Pancreas (tissue), 10 donors: ENCODE measurements at places on chromosomes 3 and 15. TPM values are rescaled to one million over a fixed set of nuclear protein-coding genes. Genes with fewer than 3 reads are reported as not detected.

GRCh38 chr3:182190056-182190455 is 478.3 kb downstream of the SOX2 start:
- no peak for DNase-seq
- H3K27ac ChIP-seq: no peak overlapping the region
- no peaks in the 10 kb centered on the region for H3K36me3 ChIP-seq
- H3K4me1 ChIP-seq: no peaks in the 10 kb centered on the region
- H3K27me3 ChIP-seq: no peaks in the 10 kb centered on the region

GRCh38 chr3:101509811-101510210 is 3.2 kb downstream of the SENP7 start:
- no peaks in the 10 kb centered on the region for H3K36me3 ChIP-seq
- DNase-seq: no peak
- no peaks in the 10 kb centered on the region for H3K4me1 ChIP-seq
- H3K27me3 ChIP-seq: no peaks in the 10 kb centered on the region

- H3K4me1 ChIP-seq: no peaks in the 10 kb centered on the region
- peaks cover 4% of the 10 kb centered on the region for H3K27me3 ChIP-seq
- H3K27ac ChIP-seq: no peak overlapping the region
These were observed 489 bp downstream of the CSPG5 start for GRCh38 chr3:47578119-47578632.

DNA sequence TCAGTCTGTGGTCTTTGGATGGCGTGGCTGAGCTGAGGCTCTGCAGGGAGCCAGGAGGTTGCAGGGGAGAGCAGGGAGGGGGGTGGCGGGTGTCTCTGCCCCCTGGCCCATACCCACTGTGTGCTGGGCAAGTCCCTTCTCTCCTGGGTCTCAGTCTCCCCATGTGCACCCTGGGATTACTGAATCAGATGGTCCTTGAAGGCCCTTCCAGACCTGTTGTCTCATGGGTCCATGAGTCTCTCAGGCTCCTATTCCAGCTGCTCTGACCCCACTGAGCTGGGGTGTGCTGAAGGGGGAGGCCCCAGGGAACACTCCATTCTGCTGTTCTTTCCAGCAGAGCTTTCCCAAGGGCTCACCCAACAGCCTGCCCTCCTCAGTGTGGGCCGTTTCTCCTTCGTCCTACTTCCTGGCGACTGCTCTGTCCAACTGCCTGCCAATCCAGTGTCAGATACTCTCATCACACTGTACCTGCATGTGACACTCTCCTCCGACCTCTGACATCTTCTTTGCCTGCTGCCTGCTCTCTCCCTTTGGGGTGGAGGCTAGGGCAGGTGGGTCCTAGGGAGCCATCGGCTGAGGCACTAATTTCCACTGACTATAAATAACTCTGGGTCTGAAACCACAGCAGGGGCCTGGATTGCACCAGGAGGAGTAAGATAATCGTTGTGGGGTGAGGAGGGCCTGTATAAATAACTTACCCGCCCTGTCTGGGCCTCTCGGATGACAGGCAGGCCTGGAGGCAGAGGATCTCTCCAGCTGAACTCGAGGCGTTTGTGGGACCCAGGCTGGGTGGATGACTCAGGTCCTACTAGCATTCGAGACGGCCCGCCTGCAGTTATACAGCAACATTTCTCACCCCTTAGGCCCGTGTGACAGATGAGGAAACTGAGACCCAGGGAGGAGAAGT is 67.1 kb downstream of the ATP2B2 start:
- H3K4me1 ChIP-seq: no peaks in the 10 kb centered on the region
- no peaks in the 10 kb centered on the region for H3K27me3 ChIP-seq
- H3K27ac ChIP-seq: no peak overlapping the region
- H3K4me3 ChIP-seq: no peak overlapping the region
- no peaks in the 10 kb centered on the region for H3K36me3 ChIP-seq
- no peak for DNase-seq

GRCh38 chr3:100635273-100635701 is 25.9 kb downstream of the ADGRG7 start:
- no peak for DNase-seq
- peak overlapping the region; percentile 15 for H3K4me3 ChIP-seq
- no peaks in the 10 kb centered on the region for H3K27me3 ChIP-seq
- no peak overlapping the region for H3K27ac ChIP-seq
- no peaks in the 10 kb centered on the region for H3K36me3 ChIP-seq

DNA sequence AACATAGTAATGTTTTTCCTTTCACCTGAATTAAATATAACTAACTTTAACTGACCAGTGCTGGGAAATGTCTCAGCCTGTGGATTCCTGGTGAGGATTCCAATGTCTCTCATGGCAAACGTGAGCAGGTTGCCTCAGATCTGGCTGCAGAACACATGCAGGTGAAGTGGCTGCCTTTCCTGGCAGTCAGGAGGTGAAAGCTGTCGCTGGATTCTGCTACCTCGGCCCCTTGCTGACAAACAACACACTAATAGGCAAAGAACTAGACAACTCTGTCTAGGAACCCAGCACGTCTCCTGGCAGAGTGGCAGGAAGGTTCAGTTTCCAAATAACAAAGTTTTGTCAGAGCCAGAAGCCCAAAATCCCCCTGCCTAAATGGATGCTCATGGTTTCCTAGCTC is 400.8 kb upstream of the PPP2R3A start:
- no peak overlapping the region for H3K27ac ChIP-seq
- no peaks in the 10 kb centered on the region for H3K4me1 ChIP-seq
- H3K27me3 ChIP-seq: no peaks in the 10 kb centered on the region
- no peak overlapping the region for H3K4me3 ChIP-seq
- no peak for DNase-seq
- H3K36me3 ChIP-seq: no peaks in the 10 kb centered on the region

GRCh38 chr3:188125076-188125475 is 28.9 kb upstream of the LPP start:
- H3K27me3 ChIP-seq: no peaks in the 10 kb centered on the region
- no peak for DNase-seq
- H3K4me1 ChIP-seq: no peaks in the 10 kb centered on the region
- H3K36me3 ChIP-seq: no peaks in the 10 kb centered on the region
- no peak overlapping the region for H3K4me3 ChIP-seq

DNA sequence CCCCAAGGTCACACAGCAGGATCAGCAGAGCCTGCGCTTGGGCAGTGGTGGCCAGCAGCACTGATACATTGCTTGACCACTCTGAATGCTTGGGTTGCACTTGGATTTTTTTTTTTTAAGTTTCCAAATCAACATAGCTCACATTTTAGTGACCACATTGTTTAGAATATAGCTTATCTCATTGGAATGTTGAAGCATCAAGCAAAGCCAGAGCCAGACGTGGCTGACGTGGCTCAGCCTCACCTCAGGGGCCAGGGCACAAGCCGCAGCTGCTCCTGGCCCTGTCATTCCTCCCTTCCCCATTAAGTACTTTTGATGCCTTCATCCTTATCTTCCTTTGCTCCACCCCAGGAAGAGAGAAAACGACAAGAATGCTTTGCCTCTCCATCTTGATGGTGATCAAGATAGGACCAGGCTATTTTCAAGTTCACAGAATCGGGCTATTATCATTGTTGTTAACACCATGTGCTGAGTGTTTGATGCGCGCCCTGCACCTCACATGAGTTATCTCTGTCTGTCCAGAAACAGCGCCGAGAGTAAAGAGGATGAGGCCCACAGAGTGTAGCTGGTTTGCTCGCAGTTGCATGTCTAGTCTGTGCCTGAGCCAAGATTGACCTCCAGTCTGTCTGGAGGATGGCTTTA is 75.8 kb downstream of the AAGAB start:
- no peak overlapping the region for H3K4me3 ChIP-seq
- no peak for DNase-seq
- peaks cover 7% of the 10 kb centered on the region for H3K4me1 ChIP-seq
- no peaks in the 10 kb centered on the region for H3K36me3 ChIP-seq
- H3K27ac ChIP-seq: no peak overlapping the region
- no peaks in the 10 kb centered on the region for H3K27me3 ChIP-seq

- peaks cover 24% of the 10 kb centered on the region for H3K4me1 ChIP-seq
- H3K27me3 ChIP-seq: no peaks in the 10 kb centered on the region
- H3K27ac ChIP-seq: no peak overlapping the region
- peak; percentile 50 for DNase-seq
- H3K4me3 ChIP-seq: peak overlapping the region; percentile 8
- no peaks in the 10 kb centered on the region for H3K36me3 ChIP-seq
These were observed 16.0 kb downstream of the TNK2 start for GRCh38 chr3:195892105-195893043.

DNA sequence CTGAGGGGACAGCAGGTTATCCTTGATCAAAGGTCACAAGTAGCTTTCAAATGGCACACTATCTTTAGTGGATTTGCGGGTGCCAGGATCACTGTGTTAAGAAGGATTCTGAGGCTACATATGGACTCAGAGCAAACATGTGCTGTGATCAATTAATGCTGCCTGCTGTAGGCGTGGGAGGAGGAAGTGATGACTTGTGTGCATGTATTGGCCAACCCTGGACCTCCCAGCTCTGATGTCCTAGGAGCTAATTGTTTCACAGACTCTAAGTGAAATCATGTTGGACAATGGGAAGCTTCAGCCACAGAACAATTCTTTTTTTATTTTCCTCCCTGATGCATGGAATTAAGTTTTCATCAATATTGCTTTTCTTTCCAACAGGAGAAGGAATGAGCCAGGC is 24.4 kb downstream of the FAH start:
- H3K4me3 ChIP-seq: no peak overlapping the region
- DNase-seq: no peak
- no peaks in the 10 kb centered on the region for H3K27me3 ChIP-seq
- no peaks in the 10 kb centered on the region for H3K4me1 ChIP-seq
- no peaks in the 10 kb centered on the region for H3K36me3 ChIP-seq

- DNase-seq: no peak
- H3K27ac ChIP-seq: no peak overlapping the region
- no peaks in the 10 kb centered on the region for H3K27me3 ChIP-seq
- H3K36me3 ChIP-seq: no peaks in the 10 kb centered on the region
- no peak overlapping the region for H3K4me3 ChIP-seq
These were observed 225.2 kb downstream of the TCF12 start for GRCh38 chr15:57143511-57144078.

GRCh38 chr3:166456286-166456685 is 619.1 kb upstream of the BCHE start:
- no peak for DNase-seq
- no peak overlapping the region for H3K27ac ChIP-seq
- no peaks in the 10 kb centered on the region for H3K36me3 ChIP-seq
- H3K4me1 ChIP-seq: no peaks in the 10 kb centered on the region

DNA sequence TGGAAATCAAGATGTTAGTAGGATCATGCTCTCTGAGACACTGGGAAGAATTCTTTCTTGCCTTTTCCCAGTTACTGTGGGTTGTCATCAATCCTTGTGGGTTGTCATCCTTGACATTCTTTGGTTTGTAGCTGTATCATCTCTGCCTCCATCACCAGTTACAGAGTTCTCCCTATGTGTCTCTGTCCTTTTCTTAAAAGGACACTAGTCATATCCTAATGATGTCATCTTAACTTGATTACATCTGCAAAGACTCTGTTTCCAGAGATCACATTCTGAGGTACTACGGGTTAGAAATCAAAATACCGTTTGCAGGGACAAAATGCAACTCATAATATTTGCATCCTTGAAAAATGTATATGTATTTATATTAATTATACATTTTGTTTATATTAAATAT is 500.4 kb downstream of the ZBBX start:
- DNase-seq: no peak
- H3K4me3 ChIP-seq: no peak overlapping the region
- no peaks in the 10 kb centered on the region for H3K4me1 ChIP-seq
- no peaks in the 10 kb centered on the region for H3K36me3 ChIP-seq
- H3K27ac ChIP-seq: no peak overlapping the region

Gene NME9
- total RNA-seq: 0.47 TPM

Gene SACM1L
- 17.6 TPM for total RNA-seq

Gene DHFR2
- 4.6 TPM for total RNA-seq

Gene HIGD2B
- total RNA-seq: not detected

Gene VIPR1
- total RNA-seq: 1.9 TPM

Gene SPPL2A
- total RNA-seq: 64.4 TPM

Gene TLR9
- total RNA-seq: 0.47 TPM

Gene P2RY1
- total RNA-seq: 1.6 TPM
